Activated T-cell treated with anti-CD3 and anti-CD28 coated beads, Interleukin-2, amount 50 U/mL, for 24 hours (primary cell): ENCODE measurements at places on chromosomes 3 and 15.

DNA sequence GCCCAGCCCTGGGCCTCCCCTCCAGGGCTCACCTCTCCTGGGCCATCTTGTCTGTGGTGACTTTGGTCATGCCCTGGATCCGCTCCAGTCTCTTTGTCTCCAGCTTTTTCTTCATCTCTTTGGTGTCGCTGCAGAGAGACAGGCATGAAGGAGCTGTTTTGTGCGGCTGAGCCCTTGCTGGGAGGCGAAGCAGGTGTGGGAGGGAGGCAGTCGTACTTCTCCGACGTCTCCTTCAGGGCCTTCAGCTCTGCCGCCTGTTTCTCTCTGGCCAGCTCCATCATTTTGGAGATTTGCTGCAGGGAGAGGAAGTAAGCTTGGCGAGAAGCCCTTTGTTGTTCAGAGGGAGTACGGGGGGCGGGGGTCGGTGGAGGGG lies 7.7 kb upstream of the ANKRD63 start:
- no peak for DNase-seq
- no peak overlapping the region for H3K27ac ChIP-seq
- no peak overlapping the region for H3K4me3 ChIP-seq

DNA sequence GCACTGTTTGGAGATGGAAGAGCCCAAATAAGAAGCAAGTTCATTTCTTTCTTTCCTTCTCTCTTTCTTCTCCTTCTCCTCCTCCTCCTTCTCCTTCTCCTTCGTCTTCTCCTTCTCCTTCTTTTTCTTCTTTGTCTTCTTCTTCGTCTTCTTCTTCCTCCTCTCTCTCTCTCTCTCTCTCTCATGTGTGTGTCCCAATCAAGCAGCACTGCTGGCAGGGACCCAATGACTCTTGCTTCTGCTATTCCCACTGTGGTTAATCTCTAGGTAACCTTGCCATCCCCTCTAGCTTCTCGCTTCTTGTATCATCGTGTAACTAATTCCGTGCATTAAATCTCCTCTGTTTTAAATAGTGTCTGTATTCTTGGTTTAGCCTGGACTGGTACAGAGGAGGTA lies 26.1 kb upstream of the ZNF280D start:
- DNase-seq = no peak
- H3K4me3 ChIP-seq = no peak overlapping the region
- H3K36me3 ChIP-seq = no peaks in the 10 kb centered on the region
- H3K4me1 ChIP-seq = peaks cover 2% of the 10 kb centered on the region
- H3K27me3 ChIP-seq = peaks cover 2% of the 10 kb centered on the region

- H3K27ac ChIP-seq = no peak overlapping the region
- H3K27me3 ChIP-seq = peaks cover 37% of the 10 kb centered on the region
Observed at GRCh38 chr3:42683875-42684598, 1.3 kb upstream of the KLHL40 start.

- no peaks in the 10 kb centered on the region for H3K36me3 ChIP-seq
- DNase-seq = no peak
- H3K4me1 ChIP-seq = peaks cover 4% of the 10 kb centered on the region
- no peak overlapping the region for H3K4me3 ChIP-seq
Observed at GRCh38 chr15:26889298-26889898, 22.5 kb downstream of the GABRA5 start.

- no peaks in the 10 kb centered on the region for H3K4me1 ChIP-seq
- no peak for DNase-seq
- no peaks in the 10 kb centered on the region for H3K27me3 ChIP-seq
- no peak overlapping the region for H3K27ac ChIP-seq
- H3K36me3 ChIP-seq = no peaks in the 10 kb centered on the region
Observed at GRCh38 chr15:46879032-46879770, 838.1 kb upstream of the SEMA6D start.

DNA sequence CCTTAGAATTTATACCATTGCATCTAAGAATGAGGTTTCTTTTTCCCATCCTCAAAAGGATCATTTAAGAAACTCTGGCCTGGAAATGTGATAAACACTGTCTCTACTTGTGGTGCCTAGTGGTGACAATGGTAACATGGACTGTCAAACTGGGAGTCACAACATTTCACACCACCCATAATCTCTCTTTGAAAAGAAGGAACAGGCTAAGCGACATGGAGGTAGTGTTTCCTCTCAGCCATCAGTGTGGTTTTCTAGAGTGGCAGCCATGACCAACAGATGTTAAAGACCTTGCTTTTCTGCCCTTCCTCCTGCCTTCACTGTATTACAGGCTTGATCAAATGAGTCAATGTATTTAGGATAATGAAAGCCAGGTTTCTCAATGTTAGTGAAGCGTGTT lies 283.1 kb upstream of the STAC start:
- no peaks in the 10 kb centered on the region for H3K27me3 ChIP-seq
- no peaks in the 10 kb centered on the region for H3K36me3 ChIP-seq
- H3K27ac ChIP-seq = no peak overlapping the region
- no peak for DNase-seq

- peaks cover 87% of the 10 kb centered on the region for H3K36me3 ChIP-seq
- no peak for DNase-seq
- peaks cover 24% of the 10 kb centered on the region for H3K4me1 ChIP-seq
Observed at GRCh38 chr3:52406231-52406661, 38.7 kb downstream of the SEMA3G start.

GRCh38 chr3:8311321-8311720 lies 190.3 kb upstream of the LMCD1 start:
- no peak for DNase-seq
- no peaks in the 10 kb centered on the region for H3K4me1 ChIP-seq
- no peak overlapping the region for H3K27ac ChIP-seq
- no peaks in the 10 kb centered on the region for H3K36me3 ChIP-seq
- no peak overlapping the region for H3K4me3 ChIP-seq

DNA sequence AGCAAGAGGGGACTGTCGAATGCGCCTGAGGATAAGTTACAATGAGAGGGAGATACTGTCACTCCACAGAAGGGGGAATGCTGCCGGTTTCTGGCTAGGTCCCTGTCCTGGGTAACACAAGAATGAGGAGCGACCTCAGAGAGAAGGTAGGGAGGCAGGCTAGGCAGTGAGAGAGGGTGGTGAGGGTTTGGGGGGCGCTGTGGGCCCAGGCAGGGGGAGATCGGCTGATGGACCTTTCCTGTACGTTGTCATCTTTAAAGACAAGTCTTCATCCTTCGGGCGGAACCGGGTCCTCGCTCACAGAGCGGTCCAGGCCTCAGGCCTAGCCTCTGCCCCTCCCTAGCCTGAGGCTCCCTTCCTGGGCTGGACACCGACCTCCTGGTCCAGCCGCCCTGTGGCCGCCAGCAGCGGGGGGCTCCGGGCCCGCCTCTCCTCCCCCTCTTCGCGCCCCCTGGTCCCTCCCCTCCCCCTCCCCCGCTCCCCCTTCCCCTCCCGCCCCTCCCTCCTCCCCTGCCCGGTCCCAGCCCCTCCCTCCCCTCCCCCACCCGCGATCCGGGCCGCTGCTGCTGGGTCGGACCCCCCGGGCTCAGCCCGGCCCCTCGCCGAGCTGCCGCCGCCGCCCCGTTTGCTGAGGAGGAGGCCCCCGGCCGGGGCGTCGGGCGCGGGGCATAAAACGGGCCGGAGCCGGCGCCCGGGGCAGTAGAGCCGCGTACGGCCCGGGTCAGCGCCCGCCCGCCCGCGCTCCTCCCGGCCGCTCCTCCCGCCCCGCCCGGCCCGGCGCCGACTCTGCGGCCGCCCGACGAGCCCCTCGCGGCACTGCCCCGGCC lies at the start of gene CHRD:
Gene CHRD (plus strand): TSS at position 697 of the 827 bp plus-strand sequence. CDS start 265 bp downstream, outside the sequence.
- H3K27me3 ChIP-seq = peaks cover 69% of the 10 kb centered on the region
- no peaks in the 10 kb centered on the region for H3K36me3 ChIP-seq
- H3K4me3 ChIP-seq = peak within 1 kb of the TSS; percentile 59
- H3K4me1 ChIP-seq = peaks cover 7% of the 10 kb centered on the region

GRCh38 chr3:73056014-73056844 lies 5.2 kb upstream of the EBLN2 start:
- H3K27ac ChIP-seq = peak overlapping the region; percentile 59
- no peaks in the 10 kb centered on the region for H3K27me3 ChIP-seq
- H3K4me1 ChIP-seq = peaks cover 32% of the 10 kb centered on the region
- H3K4me3 ChIP-seq = no peak overlapping the region
- no peak for DNase-seq
- H3K36me3 ChIP-seq = peaks cover 49% of the 10 kb centered on the region

- no peaks in the 10 kb centered on the region for H3K4me1 ChIP-seq
- H3K4me3 ChIP-seq = no peak overlapping the region
- H3K27me3 ChIP-seq = no peaks in the 10 kb centered on the region
- no peak for DNase-seq
- H3K36me3 ChIP-seq = no peaks in the 10 kb centered on the region
Observed at GRCh38 chr3:175807175-175807574, 948.0 kb downstream of the NAALADL2 start.

DNA sequence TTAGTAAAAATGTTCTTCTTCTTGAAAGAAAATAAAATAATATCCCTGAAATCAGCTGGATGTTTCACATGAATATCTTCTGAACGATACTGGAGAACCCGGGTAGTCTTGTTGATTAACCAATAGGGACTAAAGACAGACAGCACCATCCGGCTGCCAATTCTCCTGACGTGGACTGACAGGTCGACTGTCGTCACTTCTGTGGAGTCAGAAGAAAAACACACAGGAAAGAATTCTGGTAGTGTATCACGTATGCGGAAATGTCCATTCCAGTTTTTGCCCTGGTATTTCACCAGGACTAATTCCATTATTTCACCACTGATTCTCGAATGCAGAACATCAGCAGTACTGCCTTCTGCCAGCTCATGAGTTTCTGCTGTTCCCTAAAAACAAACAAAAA lies 144.6 kb downstream of the VPS13C start:
- no peaks in the 10 kb centered on the region for H3K4me1 ChIP-seq
- no peak overlapping the region for H3K27ac ChIP-seq
- H3K4me3 ChIP-seq = no peak overlapping the region
- DNase-seq = no peak

GRCh38 chr3:66922058-66922457 lies 76.0 kb upstream of the KBTBD8 start:
- no peaks in the 10 kb centered on the region for H3K36me3 ChIP-seq
- no peak for DNase-seq
- H3K4me1 ChIP-seq = no peaks in the 10 kb centered on the region
- no peak overlapping the region for H3K4me3 ChIP-seq

DNA sequence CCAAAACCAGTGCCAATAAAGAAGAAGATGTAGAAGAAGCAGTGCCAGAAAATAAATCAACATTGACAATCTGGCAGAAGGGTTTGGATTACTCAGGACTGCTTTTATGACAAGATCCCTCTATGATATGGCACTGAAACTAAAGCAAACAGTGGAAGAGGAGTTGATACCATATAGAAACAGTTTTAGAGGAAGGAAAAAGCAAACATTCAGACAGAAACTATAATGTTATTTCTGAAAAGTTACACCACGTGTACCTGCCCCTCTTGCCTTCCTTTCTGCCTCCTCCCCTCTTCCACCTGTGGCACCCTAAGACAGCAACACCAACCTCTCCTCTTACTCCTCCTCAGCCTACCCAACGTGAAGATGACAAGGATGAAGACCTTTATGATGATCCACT lies 63.0 kb downstream of the SFMBT1 start:
- H3K27me3 ChIP-seq = no peaks in the 10 kb centered on the region
- peaks cover 52% of the 10 kb centered on the region for H3K4me1 ChIP-seq
- peak overlapping the region; percentile 49 for H3K4me3 ChIP-seq
- no peak for DNase-seq
- H3K36me3 ChIP-seq = peaks cover 6% of the 10 kb centered on the region

DNA sequence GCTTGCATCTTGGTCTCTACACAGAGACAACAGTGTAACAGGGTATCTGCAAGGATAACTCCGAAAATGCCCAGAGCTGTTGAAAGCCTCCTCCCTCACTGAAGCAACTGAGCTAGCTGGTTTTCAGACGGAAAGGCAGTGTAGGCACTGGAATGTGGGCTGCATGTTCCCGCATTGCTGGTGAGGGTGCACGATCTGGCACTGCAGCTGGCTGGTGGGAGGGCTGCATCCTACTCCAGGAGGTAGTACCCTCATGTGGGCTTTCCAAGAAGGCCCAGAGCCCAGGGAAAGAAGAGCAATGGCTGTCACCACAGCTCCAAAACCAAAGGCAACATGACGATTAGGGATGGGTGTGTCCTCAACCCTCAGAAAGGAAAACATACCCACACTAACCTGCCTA lies 28.7 kb upstream of the RPS17 start:
- H3K4me3 ChIP-seq = no peak overlapping the region
- no peak for DNase-seq
- H3K4me1 ChIP-seq = no peaks in the 10 kb centered on the region
- H3K27me3 ChIP-seq = peaks cover 30% of the 10 kb centered on the region
- no peaks in the 10 kb centered on the region for H3K36me3 ChIP-seq

GRCh38 chr3:194485468-194485880 lies 1.3 kb downstream of the ATP13A3 start:
- peak overlapping the region; percentile 91 for H3K4me3 ChIP-seq
- peaks cover 67% of the 10 kb centered on the region for H3K36me3 ChIP-seq
- H3K4me1 ChIP-seq = peaks cover 80% of the 10 kb centered on the region
- DNase-seq = no peak
- H3K27ac ChIP-seq = peak overlapping the region; percentile 96

- no peak overlapping the region for H3K4me3 ChIP-seq
- DNase-seq = no peak
Observed at GRCh38 chr3:196754091-196754981, 14.7 kb downstream of the PAK2 start.

DNA sequence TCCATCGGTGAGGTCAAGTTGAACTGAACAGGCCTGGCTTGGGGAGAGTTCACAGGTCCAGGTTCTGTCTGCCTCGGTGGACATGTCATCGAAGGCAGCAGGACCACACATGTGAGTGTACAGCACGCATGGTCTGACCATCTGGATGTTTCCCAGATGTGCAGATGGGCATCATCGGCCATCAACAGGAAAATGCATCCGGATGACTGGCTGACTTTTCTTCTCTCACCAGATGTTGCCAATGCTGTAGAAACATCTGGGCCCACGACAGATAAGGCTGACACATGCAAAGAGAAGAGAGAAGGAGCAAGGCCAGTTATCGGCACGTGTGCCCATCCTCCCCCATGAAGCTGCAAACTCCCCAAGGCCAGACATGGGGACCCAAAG lies 45.1 kb downstream of the NOX5 start:
- peaks cover 22% of the 10 kb centered on the region for H3K27me3 ChIP-seq
- no peak overlapping the region for H3K27ac ChIP-seq
- no peak for DNase-seq
- no peaks in the 10 kb centered on the region for H3K36me3 ChIP-seq

GRCh38 chr3:185560676-185561075 lies 8.3 kb upstream of the LIPH start:
- DNase-seq = no peak
- H3K4me3 ChIP-seq = no peak overlapping the region
- H3K27ac ChIP-seq = no peak overlapping the region
- H3K36me3 ChIP-seq = no peaks in the 10 kb centered on the region
- H3K4me1 ChIP-seq = peaks cover 22% of the 10 kb centered on the region

GRCh38 chr3:52223449-52224408 lies 1.7 kb downstream of the TLR9 start:
- no peak overlapping the region for H3K4me3 ChIP-seq
- H3K27ac ChIP-seq = peak overlapping the region; percentile 66
- H3K4me1 ChIP-seq = peaks cover 83% of the 10 kb centered on the region
- peaks cover 12% of the 10 kb centered on the region for H3K36me3 ChIP-seq
